ENCODE measurements at places on chromosomes 16 and 17.

- DNase-seq = peak; percentile 78
These were observed 7.5 kb downstream of the EIF1 start for GRCh38 chr17:41695954-41696757.

GRCh38 chr16:48829336-48830310 lies 219.6 kb upstream of the N4BP1 start:
- no peak for DNase-seq

GRCh38 chr17:76017481-76018339 lies 9.4 kb downstream of the EVPL start:
- DNase-seq = no peak

- peak; percentile 45 for DNase-seq
These were observed 6.6 kb downstream of the SEC14L1 start for GRCh38 chr17:77147357-77147801.

- DNase-seq = no peak
These were observed 120.7 kb upstream of the MAF start for GRCh38 chr16:79721270-79721669.

- DNase-seq = no peak
These were observed 54.7 kb upstream of the IL34 start for GRCh38 chr16:70591615-70592014.

- no peak for DNase-seq
These were observed 108.1 kb upstream of the ERCC4 start for GRCh38 chr16:13811834-13812233.

- no peak for DNase-seq
These were observed at the start of gene CHCT1 for GRCh38 chr17:60422162-60422665. Gene CHCT1 (plus strand): TSS chr17:60422489. CDS start chr17:60422593, 104 bp downstream.

- no peak for DNase-seq
These were observed 31.6 kb downstream of the RBFOX3 start for GRCh38 chr17:79579074-79579800.

- no peak for DNase-seq
These were observed 21.0 kb downstream of the MRM3 start for GRCh38 chr17:802901-803881.

DNA sequence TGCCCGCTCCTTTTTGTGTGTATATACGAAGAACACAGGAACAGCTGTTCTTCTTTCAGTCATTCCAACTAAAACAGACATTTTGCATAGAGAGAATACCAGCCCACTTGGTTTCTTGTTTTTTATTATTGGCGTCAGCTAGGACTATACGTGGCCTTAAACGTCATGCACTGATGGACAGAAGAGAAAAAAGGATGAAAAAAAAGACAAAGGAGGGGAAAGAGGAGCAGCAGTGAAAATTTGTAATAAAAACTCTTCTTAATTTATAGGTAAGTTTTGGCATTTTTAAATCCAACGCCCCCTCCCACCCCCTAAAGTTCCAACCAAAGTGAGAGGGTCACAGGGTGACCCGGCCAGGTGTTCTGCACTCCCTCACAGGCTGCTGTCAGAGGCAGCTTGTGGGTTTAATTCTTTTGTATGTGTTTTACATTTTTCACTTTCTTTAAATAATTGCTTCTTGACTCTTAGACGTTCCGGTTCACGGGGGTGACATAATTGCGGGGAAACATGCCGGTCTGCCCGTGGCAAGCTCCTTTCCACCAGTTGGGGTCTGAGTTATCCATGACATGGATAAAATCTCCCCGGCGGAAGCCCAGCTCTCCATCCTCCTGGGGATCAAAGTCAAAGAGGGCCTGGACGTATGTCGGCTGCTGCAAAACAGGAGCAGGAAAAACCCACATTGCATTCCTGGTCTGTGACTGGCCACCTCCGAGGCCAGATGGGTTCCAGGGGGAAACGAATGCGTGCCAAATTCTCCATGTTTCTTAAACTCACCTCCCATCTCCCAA lies 30.9 kb upstream of the SLC25A19 start:
- DNase-seq = peak; percentile 63

GRCh38 chr17:75301049-75301448 lies 11.8 kb upstream of the SLC25A19 start:
- DNase-seq = no peak

DNA sequence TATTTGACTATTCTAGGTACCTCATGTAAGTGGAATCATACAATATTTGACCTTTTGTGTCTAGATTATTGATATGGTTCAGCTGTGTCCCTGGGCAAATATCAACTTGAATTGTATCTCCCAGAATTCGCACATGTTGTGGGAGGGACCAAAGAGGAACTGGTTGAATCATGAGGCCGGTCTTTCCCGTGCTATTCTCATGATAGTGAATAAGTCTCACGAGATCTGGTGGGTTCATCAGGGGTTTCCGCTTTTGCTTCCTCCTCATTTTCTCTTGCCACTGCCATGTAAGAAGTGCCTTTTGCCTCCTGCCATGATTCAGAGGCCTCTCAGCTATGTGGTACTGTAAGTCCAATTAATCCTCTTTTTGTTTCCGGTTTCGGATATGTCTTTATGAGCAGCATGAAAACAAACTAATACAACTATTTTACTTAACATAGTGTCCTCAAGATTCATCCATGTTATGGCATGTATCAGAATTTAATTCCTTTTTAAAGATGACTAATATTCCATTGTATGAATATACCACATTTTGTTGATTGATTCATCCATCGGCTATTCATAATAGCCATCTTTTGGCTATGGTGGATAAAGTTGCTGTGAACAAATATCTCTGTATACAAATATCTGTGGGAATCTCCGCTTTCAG lies 129.1 kb downstream of the FTO start:
- no peak for DNase-seq

DNA sequence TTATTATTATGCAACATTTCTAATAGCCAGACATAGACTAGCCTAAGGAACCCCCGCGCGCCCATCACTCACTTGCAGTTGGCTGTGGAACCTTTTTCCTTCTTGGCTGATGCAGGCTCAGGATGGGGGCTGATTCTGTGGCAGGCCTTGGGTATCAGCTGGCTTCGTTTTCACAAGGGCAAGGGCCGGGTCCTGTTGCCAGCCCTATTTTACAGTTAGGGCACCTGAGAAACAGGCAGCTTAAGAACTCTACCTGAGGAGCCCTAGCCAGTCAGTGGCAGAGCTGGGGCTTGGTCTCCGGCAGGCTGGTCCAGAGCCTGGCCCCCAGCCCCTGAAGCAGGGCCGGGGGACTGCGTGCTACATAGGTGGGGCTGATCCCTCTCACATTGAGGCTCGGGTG lies 28.7 kb downstream of the ADGRG5 start:
- no peak for DNase-seq
